ENCODE measurements at places on chromosomes 1 and 21. TPM values are rescaled to one million over a fixed set of nuclear protein-coding genes. Genes with fewer than 3 reads are reported as not detected.
A peak's percentile ranks its signal among the peaks of the same experiment; 100 is the strongest.

DNA sequence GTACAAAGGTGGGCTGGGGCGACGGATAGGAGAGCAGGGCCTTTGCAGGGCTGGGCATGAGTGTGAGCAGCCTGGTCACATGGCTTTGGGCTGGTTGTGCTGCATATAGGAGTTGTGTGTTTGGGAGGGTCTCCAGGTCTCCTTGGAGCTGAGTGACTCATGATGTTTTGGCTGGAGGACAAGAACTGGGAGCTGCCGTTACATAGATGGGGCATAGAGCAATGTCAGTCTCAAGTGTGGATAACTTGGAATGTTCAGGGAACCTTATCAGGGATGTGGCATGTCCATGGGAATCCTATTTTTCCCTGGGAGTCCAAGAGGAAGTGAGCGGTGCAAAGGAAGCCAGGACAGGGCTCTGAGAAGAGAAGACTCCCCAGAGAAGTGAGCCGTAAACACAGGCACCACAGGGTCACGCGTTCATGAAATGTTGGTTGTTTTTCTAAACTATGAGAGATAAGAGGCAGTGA, 136.4 kb upstream of the KCNE2 start:
- no peak overlapping the region for H3K4me3 ChIP-seq
- H3K36me3 ChIP-seq, result no peaks in the 10 kb centered on the region
- H3K27ac ChIP-seq, result no peak overlapping the region
- H3K27me3 ChIP-seq, result no peaks in the 10 kb centered on the region

GRCh38 chr1:101854271-101854670, 142.5 kb downstream of the OLFM3 start:
- no peak overlapping the region for H3K4me3 ChIP-seq
- H3K27me3 ChIP-seq, result no peaks in the 10 kb centered on the region
- H3K4me1 ChIP-seq, result peaks cover 23% of the 10 kb centered on the region
- H3K36me3 ChIP-seq, result no peaks in the 10 kb centered on the region
- H3K27ac ChIP-seq, result no peak overlapping the region

- H3K4me3 ChIP-seq, result no peak overlapping the region
- peaks cover 26% of the 10 kb centered on the region for H3K4me1 ChIP-seq
- DNase-seq, result no peak
- H3K36me3 ChIP-seq, result peaks cover 6% of the 10 kb centered on the region
- H3K27ac ChIP-seq, result no peak overlapping the region
- H3K27me3 ChIP-seq, result no peaks in the 10 kb centered on the region
Measured at GRCh38 chr1:226995365-226996332, 55.6 kb downstream of the COQ8A start.

SPATA21 gene
- not detected for polyA plus RNA-seq

DNA sequence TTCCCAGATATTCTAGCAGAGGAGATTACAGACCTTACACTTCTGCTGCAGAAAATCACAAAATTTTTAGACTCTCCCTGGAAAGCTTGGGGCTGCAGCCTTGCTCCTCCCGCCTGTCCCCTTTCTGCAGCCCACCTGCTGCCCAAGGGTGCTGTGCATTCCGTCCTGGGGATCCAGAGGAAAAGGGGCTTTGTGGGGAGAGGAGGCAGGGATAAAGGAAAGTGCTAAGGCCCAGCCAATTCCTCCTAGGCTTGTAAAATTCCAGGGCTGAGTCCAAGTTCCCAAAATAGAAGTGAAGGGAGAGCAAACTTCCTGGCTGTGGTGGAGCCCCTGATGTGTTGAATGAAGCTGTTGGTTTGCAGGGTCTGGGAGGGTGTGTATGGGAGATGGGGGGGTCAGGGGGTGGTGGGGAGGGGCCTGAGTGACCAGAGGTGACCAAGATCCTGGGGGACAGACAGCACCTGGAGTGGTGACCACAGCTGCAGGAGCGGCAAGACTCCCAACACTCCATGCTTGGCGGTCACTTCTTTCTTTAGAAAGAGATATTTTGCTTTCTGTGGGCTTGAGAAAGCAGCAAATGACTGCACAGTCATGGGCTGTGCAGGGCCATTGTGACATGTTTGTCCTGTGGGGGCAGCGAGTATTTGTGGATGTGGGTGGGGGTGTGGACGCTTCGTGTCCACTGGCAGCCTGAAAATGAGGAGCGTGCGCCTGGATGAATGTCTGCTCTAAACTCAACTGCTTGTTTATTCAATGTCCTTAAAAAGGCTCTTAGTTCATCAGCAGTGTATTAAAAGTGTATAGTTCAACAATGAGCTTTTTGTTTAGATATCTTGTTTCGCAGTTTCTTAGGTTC, 68.4 kb downstream of the TLR5 start:
- H3K27me3 ChIP-seq, result peaks cover 2% of the 10 kb centered on the region
- no peaks in the 10 kb centered on the region for H3K36me3 ChIP-seq
- peak; percentile 17 for DNase-seq
- H3K4me1 ChIP-seq, result no peaks in the 10 kb centered on the region
- H3K4me3 ChIP-seq, result no peak overlapping the region

Measured in large intestine (tissue), 12 donors.